Gastrocnemius medialis (tissue), 4 donors: ENCODE measurements at places on chromosomes 12 and 14. TPM values are rescaled to one million over a fixed set of nuclear protein-coding genes. Genes with fewer than 3 reads are reported as not detected.

- DNase-seq = no peak
Observed at GRCh38 chr14:75961662-75962061, 20.1 kb downstream of the TGFB3 start.

GRCh38 chr12:24803430-24804245, 145.3 kb downstream of the BCAT1 start:
- DNase-seq = no peak

Gene IFI27
- 179 TPM for total RNA-seq

GRCh38 chr12:109861689-109862314, 18.5 kb downstream of the GLTP start:
- DNase-seq = no peak

Gene CRIP2
- 31.4 TPM for total RNA-seq

- DNase-seq = no peak
Observed at GRCh38 chr12:774051-774614, 21.8 kb downstream of the WNK1 start.

- no peak for DNase-seq
Observed at GRCh38 chr12:106106061-106106566, 32.6 kb downstream of the NUAK1 start.

Gene CMA1
- total RNA-seq = not detected

Gene GPATCH2L
- total RNA-seq = 45.0 TPM

Gene KIF5A
- not detected for total RNA-seq

GRCh38 chr14:78782551-78782950, 612.4 kb downstream of the NRXN3 start:
- no peak for DNase-seq

GRCh38 chr12:54526812-54527630, 22.4 kb upstream of the PDE1B start:
- DNase-seq = no peak

- no peak for DNase-seq
Observed at GRCh38 chr12:96570579-96570978, 81.2 kb downstream of the CFAP54 start.

DNA sequence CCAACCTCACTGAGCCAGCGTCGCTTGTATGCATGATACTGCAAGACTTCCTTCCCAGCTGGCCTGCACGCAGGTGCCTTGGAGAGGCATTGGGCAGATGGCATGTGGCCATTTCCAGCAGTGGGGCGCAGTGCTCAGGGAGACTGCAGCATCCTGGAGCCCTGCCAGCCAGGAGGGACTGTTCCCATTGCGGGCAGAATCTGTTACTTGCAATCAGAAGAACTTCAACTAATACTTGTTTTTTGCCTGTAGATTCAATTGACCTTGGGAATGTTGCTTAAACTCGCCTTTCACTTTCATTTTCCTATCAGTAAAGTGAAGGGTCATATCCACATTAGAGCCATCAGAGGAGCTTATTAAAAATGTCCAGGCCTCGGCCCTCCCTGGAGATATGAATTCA, 29.8 kb downstream of the ANKRD9 start:
- no peak for DNase-seq

Gene SYNE3
- 4.7 TPM for total RNA-seq

DNA sequence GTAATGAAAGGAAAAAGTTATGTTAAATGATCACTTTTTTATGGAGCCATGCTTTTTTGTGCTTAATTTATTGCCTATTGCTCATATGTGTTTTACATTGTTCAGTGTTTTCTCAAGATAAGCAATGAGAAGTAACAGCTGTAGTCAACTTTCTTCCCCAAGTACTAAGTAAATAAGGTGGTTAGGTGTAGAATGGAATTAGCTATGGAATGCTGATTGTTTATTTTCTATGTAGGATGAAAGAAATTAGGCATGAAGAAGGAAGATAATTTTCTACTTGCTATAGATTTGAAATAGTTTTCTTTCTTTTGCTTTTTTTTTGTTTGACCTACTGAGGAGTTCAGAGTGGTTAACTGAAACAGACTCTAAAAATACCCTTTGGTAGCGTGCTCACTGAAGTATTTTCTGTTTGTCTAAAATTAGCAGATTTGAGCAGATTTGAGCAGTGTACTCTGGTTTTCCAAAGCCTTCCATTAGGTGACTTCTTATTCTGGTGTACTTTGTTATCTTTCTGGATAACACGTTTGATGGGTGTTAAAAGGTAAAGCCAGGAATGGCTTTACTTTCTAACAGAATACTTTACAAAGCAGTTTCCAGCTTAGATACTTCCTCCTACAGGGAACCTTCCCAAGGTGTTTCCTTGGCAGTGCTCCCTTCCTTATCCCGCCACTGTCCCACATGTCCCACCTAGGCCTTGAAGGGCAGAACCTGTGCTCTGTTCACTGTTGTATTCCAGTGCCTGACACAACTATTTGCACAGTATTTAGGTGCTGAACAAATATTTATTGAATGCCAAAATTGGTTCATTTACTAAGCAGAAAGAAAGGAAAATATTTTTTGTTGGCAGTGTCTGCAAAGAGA, 56.0 kb downstream of the RASSF3 start:
- no peak for DNase-seq

DNA sequence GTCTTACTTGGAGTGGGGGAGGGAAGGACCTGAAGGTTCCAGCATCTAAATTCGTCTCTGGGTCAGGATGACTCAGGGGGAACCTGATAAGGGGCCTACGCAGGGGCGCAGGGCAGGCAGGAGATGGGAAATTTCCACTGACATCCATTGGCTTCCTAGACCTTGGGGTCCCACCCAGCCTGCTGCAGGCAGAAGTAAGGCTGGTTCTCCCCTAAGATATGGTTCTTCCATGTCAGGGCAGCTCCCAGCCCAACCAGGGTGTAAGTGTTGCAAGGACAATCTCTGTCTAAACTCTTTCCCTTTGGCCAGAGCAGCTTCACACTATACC, 2.1 kb upstream of the NDRG2 start:
- peak; percentile 84 for DNase-seq

- DNase-seq = no peak
Observed at GRCh38 chr12:9673404-9674225, 4.1 kb downstream of the CLEC2D start.

GRCh38 chr14:20730891-20731290, 14.8 kb upstream of the EDDM3A start:
- DNase-seq = no peak

DNA sequence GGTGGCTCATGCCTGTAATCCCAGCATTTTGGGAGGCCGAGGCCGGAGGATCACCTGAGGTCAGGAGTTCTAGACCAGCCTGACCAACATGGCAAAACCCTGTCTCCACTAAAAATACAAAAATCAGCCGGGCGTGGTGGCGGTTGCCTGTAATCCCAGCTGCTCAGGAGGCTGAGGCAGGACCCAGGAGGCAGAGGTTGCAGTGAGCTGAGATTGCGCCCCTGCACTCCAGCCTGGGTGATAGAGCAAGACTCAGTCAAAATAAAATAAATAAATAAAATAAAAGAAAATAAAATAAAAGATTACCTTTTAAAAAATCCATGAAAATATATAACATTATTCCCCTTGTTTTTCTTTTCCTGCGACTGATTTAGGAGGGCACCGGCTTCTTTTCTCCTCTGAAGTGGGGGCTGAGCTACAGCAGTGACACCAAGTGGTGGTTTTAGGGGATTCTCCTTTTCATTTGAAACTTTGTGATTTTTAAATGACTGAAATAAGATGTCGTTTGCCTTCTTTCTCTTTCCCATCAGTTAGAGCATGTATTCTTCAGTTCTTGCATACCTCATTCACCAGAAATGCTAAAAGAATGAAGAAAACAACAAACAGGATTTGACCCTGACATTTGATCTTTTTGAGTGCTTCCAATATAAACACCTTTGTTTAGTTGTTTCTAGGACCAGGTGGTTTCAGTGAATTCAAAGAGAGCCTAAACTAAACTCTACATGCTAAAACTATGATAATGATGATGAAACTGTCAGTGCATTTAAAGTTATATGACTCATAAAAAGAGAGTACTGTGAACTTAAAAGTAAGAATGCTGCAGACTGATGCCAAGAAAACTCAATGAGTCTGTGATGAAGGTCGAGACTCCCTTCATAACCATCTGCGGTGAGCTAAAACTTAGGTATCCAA, 22.6 kb upstream of the PKP2 start:
- DNase-seq = no peak

DNA sequence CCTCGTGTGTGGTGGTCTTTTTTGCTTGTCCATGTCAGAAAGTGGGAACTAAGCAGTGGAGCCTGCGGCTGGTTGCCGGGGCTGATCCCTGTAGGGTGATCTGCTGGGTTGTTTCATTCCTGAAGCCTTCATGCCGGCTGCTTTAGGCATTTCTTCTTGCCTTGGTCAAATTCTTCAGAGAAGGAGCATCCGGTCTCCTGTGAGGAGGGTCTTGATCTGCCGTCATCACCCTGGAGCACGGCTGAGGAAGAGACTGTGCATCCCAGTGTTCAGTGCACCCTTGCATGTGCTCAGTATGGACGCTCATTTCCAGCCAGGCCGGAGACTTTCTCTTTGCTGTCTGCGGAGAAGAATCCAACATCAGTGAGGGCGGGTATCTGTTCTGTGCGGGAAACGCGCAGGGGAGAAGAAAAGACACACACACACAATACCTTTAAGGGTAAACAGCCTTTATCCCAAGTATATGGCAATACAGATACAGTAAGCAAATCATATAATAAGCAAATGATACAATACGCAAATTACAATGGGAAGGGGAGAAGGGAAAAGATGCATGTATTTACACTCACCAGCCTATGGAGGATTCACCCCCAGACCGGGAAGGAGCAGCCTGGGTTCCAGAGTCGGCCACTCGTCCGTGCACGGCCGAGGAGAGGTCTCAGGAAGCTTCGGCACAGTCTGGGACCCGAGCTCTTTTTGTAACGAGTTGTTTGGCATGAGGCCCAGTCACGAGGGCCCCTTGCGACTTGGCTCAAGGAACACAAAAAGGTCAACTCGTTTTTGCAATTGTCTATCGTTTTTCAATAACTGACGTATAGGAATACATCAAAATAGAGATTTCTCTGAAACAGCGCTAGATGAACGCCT, 1366.8 kb upstream of the TMEM132C start:
- no peak for DNase-seq

- no peak for DNase-seq
Observed at GRCh38 chr12:34356233-34356987, 334.1 kb downstream of the ALG10 start.

Gene INHBE
- total RNA-seq = 2.2 TPM

DNA sequence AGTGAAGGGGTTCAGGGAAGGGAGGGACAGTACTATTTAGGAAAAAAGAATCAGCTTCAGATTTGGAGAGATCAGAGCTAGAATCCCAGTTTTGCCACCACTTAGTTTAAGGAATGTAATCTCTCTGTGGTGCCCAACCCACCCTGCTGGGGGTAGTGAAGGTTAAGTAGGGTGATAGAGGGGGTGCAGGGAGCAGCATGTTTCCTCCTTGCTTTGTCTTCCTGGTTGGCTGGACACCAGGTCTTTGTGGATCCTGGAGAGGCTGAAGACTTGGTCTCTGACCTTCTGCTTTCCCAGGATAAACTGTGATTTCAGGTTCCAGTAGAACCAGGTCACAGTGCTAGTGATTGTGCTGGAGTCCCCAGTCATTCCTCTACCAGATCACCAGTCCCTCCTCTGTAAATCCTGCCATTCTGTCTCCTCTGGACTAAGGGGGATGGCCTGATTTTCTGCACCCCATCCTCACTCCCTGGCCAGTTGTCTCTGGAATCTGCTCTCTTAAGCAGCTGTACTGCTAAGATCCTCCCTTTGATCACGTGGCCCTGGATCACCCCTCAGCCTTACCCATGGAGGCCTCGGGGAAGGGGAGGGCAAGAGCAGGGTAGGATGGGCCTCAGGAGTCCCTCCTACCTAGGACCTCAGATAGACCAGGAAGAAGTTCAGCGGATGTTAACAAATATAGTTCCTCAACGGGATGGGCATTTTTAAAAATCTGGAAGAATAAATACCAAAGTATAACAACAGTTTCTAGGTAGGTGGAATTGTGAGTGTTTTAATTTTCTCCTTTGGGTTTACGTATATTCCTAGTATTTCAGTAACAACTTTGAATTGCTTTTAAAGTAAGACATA, 3.1 kb downstream of the MAP3K12 start:
- DNase-seq = no peak

Gene APEX1
- total RNA-seq = 81.8 TPM

DNA sequence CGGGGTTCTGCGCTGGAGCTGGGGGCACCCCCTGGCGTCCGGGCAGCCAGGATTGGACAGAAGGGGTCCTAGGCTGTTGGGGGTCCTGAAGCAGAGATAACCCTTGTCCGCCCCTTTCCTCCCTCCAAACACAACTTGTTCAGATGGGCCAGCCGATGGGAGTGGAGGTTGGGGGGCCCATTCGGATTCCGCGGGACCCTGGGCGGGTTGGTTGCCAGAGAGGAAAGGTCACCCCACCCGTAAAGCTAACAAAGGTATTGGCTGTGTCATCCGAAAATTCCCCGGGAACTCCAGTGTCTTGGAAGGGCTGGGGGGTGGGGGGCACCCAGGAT, 1.3 kb downstream of the FAM222A start:
- no peak for DNase-seq

Gene C12orf50
- total RNA-seq = not detected

DNA sequence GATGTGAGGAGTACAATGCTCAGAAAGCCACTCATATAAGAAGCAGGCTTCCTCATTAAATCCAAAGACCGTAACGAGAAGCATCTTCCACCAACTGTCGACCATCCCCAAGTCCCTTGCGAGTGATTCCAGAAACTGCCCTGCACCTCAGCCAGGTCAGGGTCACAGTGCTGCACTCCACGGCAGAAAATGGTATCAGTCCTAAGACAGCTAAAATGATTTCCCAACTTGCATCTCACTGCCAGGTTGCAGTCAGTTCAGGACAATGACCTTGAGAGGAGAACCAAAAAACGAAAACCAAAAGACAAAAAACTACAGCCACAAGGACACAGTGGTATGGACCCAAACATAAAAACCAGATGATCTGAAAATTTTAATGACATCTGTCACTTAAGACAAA, 20.6 kb downstream of the SBNO1 start:
- no peak for DNase-seq

Gene TMEM132C
- 0.71 TPM for total RNA-seq

GRCh38 chr12:120093592-120094355, 22.8 kb downstream of the RAB35 start:
- no peak for DNase-seq

Gene PUS7L
- total RNA-seq = 3.1 TPM

Gene OR6C1
- total RNA-seq = not detected

Gene MUCL1
- total RNA-seq = not detected

- DNase-seq = no peak
Observed at GRCh38 chr12:66418908-66419307, 116.6 kb downstream of the HELB start.

- DNase-seq = no peak
Observed at GRCh38 chr14:65431951-65432350, 19.4 kb downstream of the FUT8 start.
